Trophoblast cell (in vitro differentiated cells and primary cell): ENCODE measurements at places on chromosomes 5 and 9.

- DNase-seq, result no peak
Observed at GRCh38 chr9:219670-220365, 5.2 kb downstream of the DOCK8 start.

GRCh38 chr9:12739014-12739652 is 35.7 kb upstream of the LURAP1L start:
- no peak for DNase-seq

GRCh38 chr9:22449719-22450118 is 3.1 kb downstream of the DMRTA1 start:
- DNase-seq, result no peak

- DNase-seq, result no peak
Observed at GRCh38 chr9:112873773-112874405, 16.8 kb downstream of the SLC46A2 start.

GRCh38 chr5:95949810-95950209 is 11.8 kb downstream of the ELL2 start:
- DNase-seq, result no peak

DNA sequence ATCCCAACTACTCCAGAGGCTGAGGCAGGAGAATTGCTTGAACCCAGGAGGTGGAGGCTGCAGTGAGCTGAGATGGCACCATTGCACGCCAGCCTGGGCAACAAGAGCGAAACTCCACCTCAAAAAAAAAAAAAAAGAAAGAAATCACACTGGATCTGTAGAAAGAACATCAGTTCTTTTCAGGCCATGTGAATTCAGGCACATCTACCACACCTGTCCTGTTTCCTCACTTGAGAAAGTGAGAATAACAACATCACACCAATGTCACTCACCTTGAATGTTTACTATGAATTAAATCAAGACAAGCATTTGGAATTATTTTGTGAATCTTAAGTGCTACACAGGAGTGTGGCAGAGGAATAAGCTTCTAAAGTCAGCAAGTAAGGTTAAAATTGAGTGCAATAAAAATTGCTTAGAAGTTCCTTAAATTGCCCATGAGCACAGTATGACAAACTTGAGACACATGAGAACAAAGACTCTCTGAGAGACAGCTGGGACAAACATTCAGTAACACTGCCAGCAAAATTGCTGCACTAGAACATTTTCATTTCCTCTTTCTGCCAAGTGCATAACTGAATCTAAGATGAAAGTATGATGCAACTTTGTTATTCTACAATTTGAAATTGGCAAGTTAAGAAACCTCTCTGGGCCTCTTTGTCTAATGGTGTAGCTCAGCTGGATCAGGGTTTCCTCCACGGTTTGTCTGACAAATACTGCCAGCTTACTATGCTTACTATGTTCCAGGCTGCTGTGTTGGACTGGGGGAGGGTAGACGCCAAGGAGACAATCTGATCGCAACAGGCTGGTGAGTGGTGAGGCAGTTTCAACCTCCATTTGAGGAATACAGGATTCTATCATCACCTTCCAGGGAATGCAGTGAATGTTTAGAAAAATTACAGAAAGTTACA is 1.9 kb upstream of the RIC1 start:
- no peak for DNase-seq

- DNase-seq, result no peak
Observed at GRCh38 chr5:151900891-151901290, 23.8 kb downstream of the GLRA1 start.

DNA sequence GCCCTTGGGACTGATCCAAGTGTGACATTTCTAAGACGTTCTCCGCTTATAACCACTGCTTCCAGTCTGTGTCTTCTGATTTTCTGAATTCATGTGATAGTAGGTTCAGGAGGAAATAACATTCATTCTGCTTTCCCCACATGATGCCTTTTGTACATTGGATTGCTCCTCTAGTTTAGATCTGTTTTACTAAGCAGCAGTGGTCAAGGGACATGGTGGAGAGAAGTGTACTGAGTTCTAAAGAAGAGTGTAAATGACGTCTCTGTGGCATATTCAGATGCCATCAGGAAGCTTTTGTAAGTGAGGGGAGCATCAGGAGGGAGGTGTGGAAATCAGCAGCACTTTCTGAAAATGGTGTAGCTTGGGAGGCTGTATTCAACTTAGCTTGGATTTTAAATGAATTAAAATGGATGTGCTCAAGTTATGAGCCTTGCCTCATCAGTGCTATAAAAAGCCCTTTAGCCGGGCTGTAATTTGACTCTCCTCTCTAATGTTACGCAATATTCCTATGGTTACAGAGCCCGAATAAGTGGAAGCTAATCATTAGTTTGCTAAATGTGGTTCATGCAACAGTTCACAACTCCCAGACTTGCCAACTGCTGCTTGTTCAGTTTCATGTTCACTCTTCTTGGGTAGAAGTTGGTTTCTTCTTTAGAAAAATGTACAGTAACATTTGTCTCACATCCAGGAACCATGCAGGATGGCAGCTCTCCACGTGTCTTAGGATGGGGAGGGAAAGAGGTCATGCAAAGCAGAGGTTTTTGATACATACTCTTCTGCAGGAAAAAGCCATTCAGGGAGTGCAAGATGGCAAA is 281.3 kb downstream of the ARHGAP26 start:
- no peak for DNase-seq

DNA sequence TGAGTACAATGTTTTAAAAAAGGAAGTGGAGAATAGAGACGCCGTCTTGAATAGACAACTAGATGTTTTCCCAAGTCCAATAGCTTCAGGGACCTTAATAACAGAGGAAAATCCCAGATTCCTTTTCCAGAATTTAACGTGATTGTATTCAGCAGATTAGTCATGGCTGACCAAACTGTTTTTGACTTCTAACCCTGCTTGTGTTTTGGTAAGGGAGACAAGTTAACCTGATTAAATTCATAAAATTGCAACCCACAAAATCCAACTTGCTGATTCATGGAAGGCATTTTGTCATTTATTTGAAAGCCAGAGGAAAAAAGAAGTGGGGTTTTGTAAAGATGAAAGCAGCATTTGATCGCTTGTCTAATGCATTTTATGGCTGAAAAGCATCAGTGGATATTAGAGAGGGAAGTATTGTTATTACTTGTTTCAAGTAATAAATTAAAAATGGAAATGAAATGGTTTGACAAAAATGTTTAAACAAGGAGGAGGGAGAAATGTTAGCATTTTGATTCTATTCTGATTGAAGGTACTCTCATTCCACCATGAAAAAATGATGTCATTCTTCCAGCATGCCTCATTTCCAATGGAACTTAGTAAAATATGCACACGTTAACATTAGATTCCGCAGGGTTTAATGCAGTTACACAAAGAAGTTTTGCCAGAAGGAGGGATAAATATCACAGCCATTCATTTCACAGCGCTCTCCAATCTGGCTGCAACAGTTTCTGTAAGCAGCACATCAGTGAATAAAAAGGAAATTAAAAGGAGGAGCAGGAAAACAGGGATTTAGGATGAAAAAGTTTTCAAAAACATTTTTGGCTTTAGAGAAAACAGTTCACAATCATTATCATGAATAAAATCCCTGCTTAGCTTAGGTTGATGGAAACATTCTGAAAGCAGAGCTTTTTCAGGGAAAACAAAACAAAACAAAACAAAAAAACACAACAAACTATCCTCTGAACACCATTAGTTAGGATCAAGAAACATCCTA is 314.7 kb downstream of the PRR16 start:
- DNase-seq, result peak; percentile 45

- no peak for DNase-seq
Observed at GRCh38 chr9:75121914-75122558, 33.7 kb downstream of the OSTF1 start.

DNA sequence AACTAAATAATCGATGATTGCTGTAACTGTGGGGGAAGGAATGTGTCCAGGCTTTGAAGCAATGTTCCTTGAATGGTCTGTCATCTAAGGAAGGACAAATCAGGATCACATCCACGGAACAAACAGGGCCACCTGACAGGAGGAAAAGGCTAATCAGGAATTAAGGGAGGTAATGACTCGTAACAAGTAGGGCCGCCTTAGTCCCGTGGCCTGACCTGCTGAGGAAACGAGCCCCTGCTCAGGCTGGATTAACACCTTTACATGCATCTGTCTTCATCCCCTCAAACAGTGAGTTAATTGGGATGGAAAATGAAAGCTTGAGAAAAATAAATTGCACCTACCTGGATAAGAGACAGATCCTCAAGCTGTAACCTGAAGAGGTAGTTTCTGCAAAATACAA is 227.8 kb downstream of the SEMA5A start:
- no peak for DNase-seq

- no peak for DNase-seq
Observed at GRCh38 chr9:120191141-120191540, 388.8 kb downstream of the CDK5RAP2 start.

DNA sequence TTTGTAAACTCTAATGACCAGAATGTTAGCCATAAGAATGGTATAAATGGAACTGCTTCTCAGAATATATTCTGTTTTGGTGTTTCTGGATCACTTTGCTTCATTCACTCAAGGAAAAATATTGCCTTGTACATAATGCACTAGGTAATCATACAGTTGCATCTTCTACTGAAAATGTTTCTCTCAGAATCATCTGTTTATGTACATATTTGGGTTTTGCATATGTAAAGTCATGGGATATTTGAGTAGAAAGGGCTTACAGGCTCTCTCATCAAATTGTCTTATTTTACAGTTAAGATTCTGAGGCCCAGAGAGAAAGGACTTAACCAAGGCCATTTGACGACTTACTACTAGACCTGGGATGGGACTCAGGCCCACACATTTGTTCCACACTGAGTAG is 97.8 kb upstream of the PALM2AKAP2 start:
- DNase-seq, result no peak

DNA sequence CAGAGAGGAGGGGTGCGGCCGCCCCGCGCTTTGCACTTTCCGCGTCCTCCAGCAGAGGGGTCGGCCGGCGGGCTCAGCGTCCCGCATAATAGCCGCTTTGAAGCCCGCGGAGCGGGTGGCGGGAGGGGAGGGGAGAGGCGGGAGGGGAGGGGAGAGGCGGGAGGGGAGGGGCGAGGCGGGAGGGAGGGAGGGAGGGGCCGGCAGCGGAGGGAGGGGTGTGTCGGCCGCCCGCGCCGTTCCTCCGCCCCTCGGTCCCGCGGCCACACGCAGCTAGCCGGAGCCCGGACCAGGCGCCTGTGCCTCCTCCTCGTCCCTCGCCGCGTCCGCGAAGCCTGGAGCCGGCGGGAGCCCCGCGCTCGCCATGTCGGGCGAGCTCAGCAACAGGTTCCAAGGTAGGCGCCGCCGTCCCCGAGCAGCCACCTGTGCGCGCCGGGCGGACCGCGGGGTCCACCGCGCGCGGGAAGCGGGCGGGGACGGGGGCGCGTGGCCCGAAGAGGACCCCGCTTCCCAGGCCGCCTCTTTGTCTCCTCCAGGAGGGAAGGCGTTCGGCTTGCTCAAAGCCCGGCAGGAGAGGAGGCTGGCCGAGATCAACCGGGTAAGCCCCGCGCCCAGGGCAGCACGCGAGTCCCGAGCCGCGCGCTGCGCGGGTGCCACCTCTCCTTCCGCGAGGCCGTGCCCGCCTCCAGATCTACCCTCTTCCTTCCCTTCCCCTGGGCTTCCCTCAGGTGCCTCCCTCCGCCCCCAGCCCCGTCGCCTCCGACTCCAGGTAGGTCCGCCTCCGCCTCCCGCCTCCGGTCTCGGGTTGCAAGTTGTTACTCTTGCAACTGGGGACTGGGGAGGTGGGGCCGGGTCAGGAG is at the start of gene AIF1L:
Gene AIF1L, plus strand, starts transcription at position 263 of the 857 bp plus-strand sequence. Its CDS starts 99 bp downstream, at position 362.
- peak; percentile 64 for DNase-seq

DNA sequence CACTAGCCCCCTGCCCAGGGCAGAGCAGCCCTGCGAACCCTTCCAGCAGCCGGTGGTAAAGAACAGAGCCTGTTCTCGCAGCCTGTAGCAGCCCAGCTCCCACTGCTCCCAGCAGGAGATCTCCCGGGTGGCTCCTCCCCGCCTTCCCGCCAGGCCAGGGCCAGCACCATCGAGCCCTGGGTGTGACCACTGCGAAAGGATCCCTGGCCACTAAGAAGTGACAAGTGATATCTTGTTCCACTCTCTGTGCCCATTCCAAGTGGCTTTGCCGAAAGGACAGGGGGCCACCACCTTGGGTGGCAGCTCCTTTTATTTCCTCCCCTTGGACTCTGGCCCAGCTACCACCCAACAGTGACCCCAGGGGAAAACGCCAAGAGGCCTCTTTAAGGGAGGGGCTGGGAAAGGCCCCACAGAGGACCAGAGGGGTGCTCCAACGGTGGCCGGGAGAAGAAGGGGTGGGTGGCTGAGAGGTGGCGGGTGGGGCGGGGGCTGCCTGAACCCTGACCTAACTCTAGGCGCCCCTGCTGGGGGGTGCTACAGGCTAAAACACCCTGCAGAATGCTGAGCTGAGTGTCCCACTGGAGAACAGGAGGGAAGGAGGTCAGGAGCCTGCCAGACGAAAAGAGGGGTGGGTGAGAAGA is 1.6 kb downstream of the NACC2 start:
- no peak for DNase-seq

DNA sequence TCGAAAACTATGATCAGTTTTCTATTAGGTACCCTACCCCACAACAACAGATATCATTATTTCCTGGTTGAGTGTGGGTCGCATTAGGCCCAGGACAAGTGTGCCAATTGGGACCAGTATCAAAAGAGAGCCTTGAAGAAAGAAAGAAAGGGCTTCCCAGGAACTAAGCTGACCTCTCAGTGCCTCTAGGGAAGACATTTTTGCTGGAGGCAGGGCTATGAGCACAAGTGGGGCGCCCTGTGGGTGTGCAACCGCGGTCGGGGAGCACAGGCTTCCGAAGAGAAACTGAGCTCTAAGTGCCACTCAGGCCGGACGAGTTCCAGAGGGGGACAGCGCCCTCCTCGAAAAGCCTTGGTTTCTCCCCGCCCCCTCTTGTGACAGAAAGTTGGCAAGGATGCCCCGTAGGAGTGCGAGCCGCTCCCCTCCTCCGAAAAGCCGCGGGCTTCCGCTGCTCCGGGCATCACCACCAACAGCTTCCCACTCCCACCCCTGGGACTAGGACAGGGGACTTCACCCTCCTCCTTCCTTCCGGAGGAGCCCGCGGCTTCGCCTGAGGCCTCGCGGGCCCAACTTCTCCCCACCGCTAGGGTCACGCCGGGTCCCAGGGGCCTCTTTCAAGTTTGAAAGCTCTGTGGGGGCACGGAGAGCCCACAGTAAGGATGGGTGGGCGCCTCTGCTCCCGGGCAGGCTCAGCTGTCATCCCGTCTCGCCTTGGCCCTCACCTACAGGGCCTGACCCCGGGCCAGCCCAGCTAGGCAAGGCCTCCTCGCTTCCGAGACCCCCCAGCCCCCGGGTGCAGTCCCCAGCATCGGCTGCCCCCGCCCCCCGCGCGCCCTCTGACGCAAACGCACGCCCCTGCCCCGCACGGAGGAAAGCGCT is 2.0 kb downstream of the NR2F1-AS1 start:
- no peak for DNase-seq

- no peak for DNase-seq
Observed at GRCh38 chr5:134714541-134714940, 23.8 kb upstream of the CAMLG start.

DNA sequence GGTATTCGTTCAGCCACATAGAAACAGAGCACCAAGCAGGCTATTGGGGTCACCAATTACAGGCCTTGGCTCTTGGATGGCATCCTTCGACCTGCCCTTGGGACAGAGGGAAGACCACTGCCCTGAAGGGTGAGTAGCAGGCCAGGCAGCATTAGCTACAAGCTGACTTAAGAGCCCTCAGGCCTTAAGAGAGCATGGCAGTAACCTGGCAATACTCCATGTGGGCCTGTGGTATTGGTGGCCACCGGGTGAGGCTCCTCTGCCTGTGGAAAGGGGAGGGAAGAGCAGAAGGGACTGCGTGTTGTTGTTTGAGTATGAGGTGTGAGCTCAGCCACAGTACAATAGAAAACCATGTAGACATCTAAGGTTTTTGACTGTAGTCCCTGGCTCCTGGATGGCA is 170.6 kb downstream of the MCTP1 start:
- no peak for DNase-seq

- peak; percentile 28 for DNase-seq
Observed at GRCh38 chr9:79701651-79702050, 129.9 kb downstream of the TLE4 start.
